Ovary (tissue), 10 donors: ENCODE measurements at places on chromosomes 12 and 14.

- DNase-seq, result no peak
Measured at GRCh38 chr12:96368233-96368632, 32.0 kb downstream of the CDK17 start.

- no peak for DNase-seq
Measured at GRCh38 chr12:56256326-56256960, 1.7 kb downstream of the ANKRD52 start.

DNA sequence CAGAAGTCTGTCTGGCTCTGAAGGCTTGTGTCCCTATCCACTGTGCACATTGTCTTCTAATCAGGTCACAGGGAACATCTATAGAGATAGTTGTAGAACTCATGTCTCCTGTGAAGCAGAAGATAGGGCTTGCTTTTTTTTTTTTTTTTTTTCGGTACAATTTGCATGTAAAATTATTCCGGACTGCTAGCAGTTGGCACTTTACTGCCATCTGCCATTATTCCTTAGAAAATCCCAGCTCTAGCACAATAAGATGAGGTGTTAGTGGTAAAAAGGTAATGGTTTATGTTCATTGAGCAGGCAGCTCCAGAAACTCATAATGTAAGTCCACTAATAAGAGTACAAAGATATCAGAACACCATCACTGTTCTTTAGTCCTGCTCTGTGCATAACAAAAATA lies 8.7 kb downstream of the MYRFL start:
- no peak for DNase-seq

DNA sequence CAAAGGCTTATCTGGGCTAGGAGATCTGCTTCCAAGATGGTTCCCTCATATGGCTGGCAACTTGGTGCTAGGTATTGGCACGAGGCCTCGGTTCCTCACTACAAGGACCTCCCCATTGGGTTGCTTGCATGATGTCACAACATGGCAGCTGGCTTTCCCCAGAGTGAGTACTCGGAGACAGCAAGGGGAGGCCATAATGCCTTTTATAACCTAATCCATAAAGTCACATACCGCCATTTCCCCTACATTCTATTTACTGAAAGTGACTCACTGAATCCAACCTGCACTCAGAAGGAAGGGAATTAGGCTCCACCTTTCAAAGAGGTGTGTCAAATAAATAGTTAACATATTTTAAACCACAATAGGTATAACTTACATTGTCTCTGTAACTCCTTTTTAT lies 130.9 kb downstream of the SAMD4A start:
- DNase-seq, result no peak

DNA sequence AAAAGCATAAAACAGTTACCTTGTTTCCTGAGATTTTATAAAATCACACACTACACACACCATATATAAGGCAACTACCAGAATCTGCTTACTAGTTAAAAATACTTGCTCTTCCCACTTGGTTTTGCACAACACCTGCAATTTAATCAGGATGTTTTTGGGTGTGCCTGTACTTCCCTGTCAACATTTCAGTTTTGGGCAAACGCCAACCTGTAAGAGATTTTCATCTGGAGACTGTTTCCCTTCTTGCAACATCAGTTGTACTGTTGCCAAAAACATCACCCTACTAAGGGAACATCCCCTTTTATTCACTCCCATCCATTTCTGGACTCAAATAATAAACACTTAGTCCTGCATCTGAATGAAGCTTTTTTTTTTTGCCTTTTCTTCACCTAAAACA lies 172.3 kb downstream of the DUSP6 start:
- DNase-seq, result no peak
